ENCODE measurements at places on chromosomes 7 and 10.

- DNase-seq = no peak
Observed at GRCh38 chr10:5776136-5776880, 36.9 kb downstream of the GDI2 start.

GRCh38 chr7:26136831-26137230, 15.2 kb upstream of the NFE2L3 start:
- no peak for DNase-seq

DNA sequence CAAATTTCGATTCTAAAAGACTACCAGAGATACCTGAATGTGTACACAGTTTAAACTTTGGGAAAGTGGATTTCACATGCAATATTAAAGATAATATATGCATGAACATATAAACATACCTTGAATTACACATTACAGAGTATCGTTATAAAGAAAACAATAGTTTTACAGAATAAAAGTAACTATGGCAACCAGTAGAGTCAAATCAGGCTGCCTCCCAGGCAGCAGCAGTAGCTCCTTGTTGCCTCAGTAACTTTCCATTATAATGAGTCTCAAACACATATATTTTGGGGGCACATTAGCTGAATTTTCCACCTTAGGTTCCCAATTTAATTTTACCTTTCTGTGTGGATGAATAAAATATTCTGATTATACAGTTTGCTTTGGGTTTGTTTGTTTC, 164.4 kb upstream of the FEZF1 start:
- DNase-seq = no peak

GRCh38 chr7:17159500-17160037, 138.9 kb upstream of the AHR start:
- no peak for DNase-seq

Data from nephron progenitor cell (in vitro differentiated cells).